ENCODE measurements at places on chromosomes 12 and 14.

DNA sequence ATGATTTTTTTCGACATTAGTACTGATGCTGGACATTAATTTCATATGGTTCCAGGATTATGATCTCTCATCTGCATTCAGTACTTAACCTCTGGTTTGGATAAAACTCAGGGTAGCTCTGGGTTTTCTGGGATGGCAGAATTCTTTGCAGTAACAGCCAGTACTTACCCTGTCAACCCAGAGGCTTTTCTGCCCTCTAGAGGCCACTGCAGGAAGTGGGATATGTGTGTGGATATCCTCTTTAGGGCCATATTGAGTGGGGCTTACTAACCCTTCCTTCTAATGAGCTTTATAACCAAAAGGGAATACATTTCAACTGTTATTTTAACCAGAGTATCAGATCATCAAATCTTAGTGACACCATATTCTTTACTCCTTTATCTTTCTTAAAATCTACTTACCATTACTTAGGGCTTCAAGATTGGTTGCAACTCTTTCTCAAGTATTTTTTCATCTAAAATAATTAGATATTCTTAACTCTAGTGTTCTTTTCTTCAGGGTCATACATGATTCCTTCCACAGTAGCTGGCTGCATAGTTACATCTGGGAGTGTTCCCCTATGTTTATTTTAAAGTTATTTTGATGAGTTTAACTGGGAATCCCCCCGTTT is 488.0 kb upstream of the STXBP6 start:
- DNase-seq, result no peak

- DNase-seq, result no peak
Observed at GRCh38 chr12:3084742-3085141, 7.6 kb downstream of the TSPAN9 start.

- no peak for DNase-seq
Observed at GRCh38 chr14:71923513-71923912, 8.7 kb upstream of the RGS6 start.

GRCh38 chr12:124929649-124930419 is 15.4 kb upstream of the UBC start:
- DNase-seq, result peak; percentile 44

GRCh38 chr12:120227233-120228040 is 26.5 kb upstream of the RPLP0 start:
- DNase-seq, result no peak

- DNase-seq, result no peak
Observed at GRCh38 chr14:21539189-21539940, 13.2 kb upstream of the SALL2 start.

- DNase-seq, result peak; percentile 7
Observed at GRCh38 chr14:101239065-101239464, 322.2 kb upstream of the DIO3 start.

DNA sequence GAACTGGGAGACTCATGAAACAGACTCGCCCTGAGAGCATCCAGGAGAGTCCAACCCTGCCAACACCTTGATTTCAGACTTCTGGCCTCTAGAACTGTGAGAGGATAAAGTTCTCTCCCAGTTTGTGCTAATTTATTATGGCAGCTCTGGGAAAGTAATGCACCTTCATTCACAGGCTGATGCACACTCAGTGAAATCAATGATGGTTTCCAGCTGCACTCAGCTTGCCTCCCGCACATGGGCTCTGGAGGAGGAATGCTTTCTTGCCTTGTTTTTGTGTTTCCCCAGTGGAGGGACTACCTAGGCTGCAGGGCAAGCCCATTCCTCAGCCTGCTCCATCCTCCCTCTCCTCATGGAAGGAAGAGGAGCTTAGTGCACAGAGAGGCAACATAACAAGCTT is 45.7 kb downstream of the TMEM132C start:
- no peak for DNase-seq

- no peak for DNase-seq
Observed at GRCh38 chr12:117130801-117131200, 31.6 kb upstream of the TESC start.

- no peak for DNase-seq
Observed at GRCh38 chr12:131737150-131737827, 26.4 kb downstream of the SFSWAP start.

GRCh38 chr14:88598097-88598675 is 35.3 kb downstream of the ZC3H14 start:
- DNase-seq, result no peak

DNA sequence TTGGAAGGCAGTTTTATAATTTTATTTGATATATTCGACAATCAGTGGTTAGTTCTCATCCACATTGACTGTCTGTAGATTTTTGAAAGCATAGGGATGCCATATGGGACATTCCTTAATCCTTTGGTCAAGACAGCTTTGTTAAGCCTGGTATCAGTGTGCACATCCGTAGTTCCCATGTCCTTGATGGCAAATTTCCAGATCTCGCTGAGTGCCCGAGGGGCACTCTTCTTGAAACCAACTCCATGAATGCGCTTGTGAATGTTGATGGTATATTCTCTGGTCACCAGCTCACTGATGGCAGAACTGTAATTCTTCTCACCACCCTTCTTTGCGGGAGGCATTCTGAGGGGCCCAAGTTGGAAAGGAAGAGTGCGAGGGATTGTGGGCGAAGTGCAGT is 6.1 kb upstream of the DENND5B start:
- DNase-seq, result no peak

DNA sequence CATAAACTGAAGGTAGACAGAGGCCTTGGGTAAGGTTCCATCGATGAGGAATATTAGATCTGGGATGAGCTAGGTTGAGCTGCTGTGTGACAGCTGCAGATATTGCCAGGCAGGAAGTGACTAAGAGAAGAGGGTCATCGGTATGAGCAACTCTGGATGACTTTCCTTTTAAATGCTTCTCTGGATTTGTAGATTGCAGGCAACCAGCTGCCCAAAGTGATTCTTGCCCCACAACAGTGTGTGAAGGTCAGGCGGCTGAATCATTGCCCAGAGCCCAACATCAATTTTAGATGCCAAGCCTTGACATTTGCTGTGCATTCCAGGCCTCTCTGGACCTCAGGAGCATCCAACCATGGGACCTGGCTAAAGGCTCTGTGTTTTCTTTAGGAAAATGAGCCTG is 255.9 kb downstream of the DPF3 start:
- no peak for DNase-seq

Data from sigmoid colon (tissue), 7 donors.